ENCODE measurements at places on chromosomes 12 and 14. TPM values are rescaled to one million over a fixed set of nuclear protein-coding genes. Genes with fewer than 3 reads are reported as not detected.

PRIMA1 gene
- total RNA-seq = 4.9 TPM

- DNase-seq = no peak
Measured at GRCh38 chr12:68131867-68132414, 27.6 kb downstream of the IFNG start.

FAM90A1 gene
- total RNA-seq = 0.39 TPM

DNA sequence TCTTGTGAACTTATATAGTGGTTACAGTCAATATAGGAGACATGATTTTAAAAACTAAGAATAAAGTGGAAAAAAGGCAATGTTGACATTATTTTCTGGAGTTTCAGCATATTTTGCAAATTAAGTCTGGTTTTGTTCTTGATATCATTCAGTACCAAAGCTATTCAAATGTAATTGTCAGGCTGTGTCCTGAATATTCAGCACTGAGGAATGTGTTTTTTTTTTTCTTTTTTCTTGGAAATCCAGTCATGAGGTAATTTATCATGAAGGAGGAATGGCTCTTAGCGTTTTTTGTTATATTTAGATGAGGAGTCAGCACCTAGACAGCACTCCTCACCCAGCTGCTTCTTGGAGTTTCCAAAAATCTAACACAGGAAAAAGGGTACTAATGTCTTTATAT lies 225.5 kb downstream of the CCDC91 start:
- no peak for DNase-seq

- peak; percentile 28 for DNase-seq
Measured at GRCh38 chr12:98939350-98939749, 294.3 kb downstream of the APAF1 start.

DNA sequence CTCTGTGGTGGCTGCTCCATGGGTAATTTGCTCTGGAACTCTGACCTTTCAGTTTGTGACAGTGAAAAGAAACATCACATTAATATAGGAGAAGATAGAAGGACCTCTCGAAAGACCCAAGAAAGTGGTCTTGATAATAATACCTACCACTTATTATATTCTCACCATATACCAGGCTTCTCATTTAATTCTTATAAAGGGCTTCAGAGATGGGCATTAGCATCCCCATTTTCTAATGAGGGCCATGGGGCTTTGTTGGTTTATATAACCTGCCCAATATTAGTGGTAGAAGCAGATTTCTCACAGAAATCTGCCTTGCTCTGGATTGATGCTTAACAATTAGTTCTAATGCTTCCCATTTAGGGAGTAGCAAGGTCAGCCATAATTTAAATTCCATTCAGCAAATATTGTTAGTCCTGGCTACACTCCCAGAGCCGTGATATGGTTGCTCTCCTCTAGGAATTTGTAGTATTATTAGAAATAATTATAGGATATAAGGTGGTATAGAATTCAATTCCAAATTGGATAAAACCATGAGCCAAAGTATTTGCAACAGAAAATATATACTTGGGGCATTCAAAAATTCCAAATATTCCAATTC lies 7.4 kb upstream of the AMIGO2 start:
- no peak for DNase-seq

LACRT gene
- not detected for total RNA-seq

DNA sequence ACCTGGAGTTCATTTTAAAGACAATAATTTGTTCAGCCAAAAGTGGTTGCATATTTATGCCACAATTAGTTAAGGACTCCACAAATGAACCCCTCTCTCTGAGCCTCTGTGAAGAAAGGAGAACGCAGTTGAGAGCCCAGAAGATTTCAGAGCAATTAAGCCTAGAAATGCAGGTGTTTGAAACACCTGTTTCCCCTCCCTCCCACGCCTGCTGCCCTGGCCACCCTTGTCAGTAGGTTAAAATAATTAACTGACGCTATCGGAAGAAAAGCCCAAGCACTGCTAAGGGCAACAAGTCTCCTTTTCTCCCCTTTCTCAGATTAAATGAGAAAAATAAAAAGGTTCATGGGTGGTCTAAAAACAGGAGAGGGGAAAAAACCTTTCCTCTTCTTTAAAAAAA lies 99.2 kb downstream of the PPM1A start:
- no peak for DNase-seq

GRCh38 chr14:76115010-76115422 lies 36.7 kb upstream of the GPATCH2L start:
- DNase-seq = no peak

ALDH2 gene
- total RNA-seq = 32.6 TPM

CACNA1C gene
- 1.7 TPM for total RNA-seq

- DNase-seq = peak; percentile 28
Measured at GRCh38 chr12:47068539-47068938, 10.9 kb upstream of the PCED1B start.

AQP2 gene
- total RNA-seq = not detected

DNA sequence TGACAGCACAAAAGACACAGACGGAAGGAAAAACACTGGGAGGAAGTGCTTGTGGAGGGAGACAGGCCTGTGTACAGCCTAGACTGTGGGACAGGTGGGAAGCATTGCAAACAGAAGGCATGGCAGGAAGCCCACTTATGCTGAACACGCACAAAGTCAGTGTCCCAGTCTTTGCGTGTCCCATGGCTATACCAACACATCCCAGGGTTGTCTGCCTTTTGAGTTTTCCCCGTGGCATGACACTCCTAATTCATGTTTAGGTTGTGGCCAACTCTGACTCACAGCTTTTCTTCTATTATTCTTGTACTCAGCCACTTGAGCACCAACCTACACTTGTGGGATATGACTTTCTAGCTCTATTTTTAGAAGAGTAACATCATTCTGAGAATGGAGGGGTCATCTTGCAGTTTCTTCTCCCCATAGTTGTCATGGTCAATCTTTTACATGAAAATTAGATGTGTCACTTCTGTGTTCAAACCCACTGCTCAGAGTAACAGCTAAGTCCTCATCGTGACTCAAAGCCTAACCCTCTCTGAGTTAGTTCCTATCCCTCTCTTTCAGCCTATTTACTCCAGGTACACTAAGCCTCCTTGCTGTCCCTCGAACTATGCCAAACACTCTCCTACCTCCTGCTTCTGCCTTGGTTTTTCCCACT lies 27.5 kb upstream of the JPH4 start:
- DNase-seq = no peak

DNA sequence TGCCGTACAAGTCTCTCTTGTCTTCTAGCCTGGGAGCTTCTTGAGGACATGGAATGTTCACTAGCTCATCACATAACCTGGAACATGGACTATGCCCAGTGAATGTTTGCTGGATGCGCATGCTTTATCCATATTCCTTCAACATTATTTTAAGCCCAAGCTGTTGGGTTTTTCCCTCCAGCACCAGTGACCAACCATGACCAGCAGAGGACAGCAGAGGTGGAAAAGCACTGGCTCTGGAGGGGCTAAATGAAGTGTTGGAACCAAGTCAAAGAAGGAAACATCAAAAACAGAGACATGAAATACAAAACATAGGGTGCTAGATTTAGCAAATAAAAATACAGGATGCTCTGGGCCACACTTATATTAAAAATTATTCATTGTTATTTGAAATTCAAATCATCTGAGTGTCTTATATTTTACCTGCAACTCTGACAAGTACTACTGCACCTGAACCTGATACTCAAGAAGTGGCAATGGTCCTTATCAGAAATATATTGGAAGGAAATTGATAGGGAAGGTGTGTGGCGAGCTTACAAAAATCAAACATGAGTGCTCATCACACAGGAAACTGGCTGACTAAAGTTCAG lies 23.1 kb upstream of the HELB start:
- DNase-seq = no peak

DNA sequence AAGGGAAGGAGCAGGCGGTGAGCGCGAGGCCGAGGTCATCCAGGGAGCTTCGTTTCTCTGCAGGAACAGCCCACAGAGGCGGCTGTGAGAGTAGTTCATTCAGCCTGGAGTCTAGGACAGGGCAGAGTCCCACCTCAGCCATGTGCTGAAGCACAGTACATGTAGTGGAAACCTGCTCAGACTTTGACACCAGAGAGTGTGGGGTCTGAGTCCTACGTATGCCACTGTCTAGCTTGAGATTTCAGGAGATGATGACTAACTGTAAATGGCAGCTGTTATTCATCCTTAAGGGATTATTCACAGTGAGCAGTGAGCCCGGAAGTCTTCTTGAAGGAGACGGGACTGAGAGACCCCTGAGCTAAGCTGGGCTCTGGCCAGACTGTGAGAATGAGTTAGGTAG lies 938 bp upstream of the SLC6A13 start:
- no peak for DNase-seq

GRCh38 chr12:64673490-64674169 lies 63.3 kb downstream of the RASSF3 start:
- no peak for DNase-seq

DNA sequence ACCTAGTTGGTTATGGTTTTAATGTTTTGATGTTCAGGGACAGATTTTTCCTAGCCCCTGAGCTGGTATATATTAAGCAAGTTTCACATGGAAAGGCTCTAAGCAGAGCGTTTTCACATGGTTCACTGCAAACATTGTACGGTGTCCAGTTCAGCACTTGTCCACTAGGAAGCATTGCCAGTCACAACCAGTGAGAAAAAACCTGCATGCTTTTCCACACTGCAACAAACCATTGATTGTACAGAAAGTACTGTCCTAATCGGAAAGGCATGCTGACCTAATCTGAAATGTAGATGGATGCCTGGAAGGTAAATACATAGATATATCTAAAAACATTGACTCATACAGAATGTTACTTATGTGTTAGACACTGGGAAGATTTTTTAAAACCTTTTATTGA lies 25.0 kb upstream of the NPAS3 start:
- DNase-seq = no peak

- no peak for DNase-seq
Measured at GRCh38 chr12:4320497-4320852, 538 bp upstream of the TIGAR start.

GRCh38 chr12:15702276-15702675 lies 86.9 kb downstream of the EPS8 start:
- DNase-seq = no peak

DNA sequence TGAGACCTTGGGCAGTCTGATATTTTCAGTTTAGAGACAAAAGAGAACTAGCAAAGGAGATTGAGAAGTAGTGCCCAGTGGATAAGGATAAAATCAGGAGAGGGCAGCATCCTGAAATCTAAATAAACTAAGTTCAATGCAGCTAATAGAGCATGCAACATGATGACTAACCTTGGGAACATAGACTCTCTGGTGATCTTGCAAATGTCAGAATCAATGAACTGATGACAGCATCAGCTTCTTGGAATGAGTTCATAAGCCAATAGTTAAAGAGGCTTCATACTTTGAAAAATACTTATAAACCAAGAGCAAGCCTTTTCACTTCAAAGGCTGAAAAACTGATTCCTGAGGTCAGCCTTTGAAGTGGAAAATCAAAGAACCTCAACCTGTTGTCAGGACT lies 8.2 kb downstream of the TAS2R19 start:
- DNase-seq = no peak

- DNase-seq = no peak
Measured at GRCh38 chr12:3332188-3332587, 158.8 kb upstream of the PRMT8 start.

SYCP3 gene
- not detected for total RNA-seq

OTX2 gene
- total RNA-seq = 30.1 TPM

- DNase-seq = no peak
Measured at GRCh38 chr12:75982169-75982564, 49.4 kb downstream of the PHLDA1 start.

- DNase-seq = no peak
Measured at GRCh38 chr14:98474900-98475299, 797.1 kb downstream of the BCL11B start.

FGF6 gene
- total RNA-seq = not detected

DNA sequence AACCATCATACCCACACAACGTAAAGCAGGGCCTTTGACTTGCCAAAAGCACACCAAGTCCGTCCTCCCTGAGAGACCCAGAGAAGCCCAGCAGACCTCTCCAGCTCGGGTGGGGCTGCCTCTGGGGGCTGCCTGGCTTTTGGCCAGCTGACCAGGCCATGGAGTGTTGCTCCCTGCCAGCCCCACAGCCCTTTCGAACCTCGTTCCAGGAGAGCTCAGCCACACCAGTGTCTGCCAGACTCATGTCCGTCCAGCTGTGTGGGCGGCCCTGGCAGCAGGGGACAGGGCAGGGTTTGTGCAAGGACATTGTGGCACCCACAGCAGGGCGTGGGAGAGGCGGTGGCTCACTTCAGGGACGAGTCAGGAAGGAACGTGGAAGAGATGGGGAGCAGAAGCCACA lies 22.6 kb upstream of the IRF2BPL start:
- DNase-seq = no peak

GRCh38 chr12:5487948-5488625 lies 56.2 kb downstream of the NTF3 start:
- no peak for DNase-seq

- no peak for DNase-seq
Measured at GRCh38 chr14:74263181-74263580, 23.9 kb downstream of the VSX2 start.

GRCh38 chr12:29709054-29709453 lies 74.7 kb downstream of the TMTC1 start:
- no peak for DNase-seq

APEX1 gene
- total RNA-seq = 308 TPM

DNA sequence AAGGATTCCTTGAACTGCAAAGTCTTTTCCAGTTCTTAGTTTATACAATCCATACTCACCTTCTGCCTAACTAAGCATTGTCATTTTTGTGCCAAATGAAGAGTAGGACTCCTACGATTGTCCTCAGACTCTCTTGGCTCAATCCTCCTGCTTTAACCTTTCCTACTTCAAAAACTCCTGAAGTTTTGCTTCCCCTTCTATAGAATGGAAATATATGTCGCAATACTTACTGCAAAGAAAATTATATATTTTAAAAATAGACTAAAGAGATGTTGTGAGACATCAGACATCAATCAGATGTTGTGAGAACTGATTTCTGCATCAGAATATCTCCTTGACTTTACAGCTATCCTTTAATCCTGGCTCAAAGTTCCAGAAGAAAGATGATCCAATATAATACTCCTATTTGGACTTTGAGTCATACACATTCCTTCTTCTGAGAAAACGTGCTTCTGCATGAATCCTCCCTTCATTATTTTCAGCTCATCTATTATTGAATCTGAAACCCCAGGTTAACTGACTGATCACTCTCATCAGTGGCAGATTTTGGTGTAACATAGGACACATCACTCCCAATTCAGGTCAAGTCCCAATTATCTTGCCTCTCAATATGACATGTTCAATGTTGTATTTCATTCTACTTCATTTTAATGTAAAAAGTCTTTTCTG lies 48.8 kb downstream of the A2M start:
- no peak for DNase-seq

- DNase-seq = no peak
Measured at GRCh38 chr12:95944108-95944704, 1.1 kb downstream of the AMDHD1 start.

GRCh38 chr12:2691345-2692071 lies 103.3 kb upstream of the FKBP4 start:
- peak; percentile 50 for DNase-seq

HCAR3 gene
- not detected for total RNA-seq

- no peak for DNase-seq
Measured at GRCh38 chr14:57657487-57657886, 163.8 kb upstream of the CCDC198 start.

DHH gene
- total RNA-seq = not detected

SLC2A3 gene
- 717 TPM for total RNA-seq

VCPKMT gene
- total RNA-seq = 11.1 TPM
